Osteoblast (primary cell): ENCODE measurements at places on chromosomes 2 and 18.
A peak's percentile ranks its signal among the peaks of the same experiment; 100 is the strongest.

- DNase-seq, result peak; percentile 100
Observed at GRCh38 chr2:238239863-238240756, at the start of gene HES6. Gene HES6 (minus strand): TSS chr2:238240038. CDS start chr2:238239905, 133 bp downstream.

DNA sequence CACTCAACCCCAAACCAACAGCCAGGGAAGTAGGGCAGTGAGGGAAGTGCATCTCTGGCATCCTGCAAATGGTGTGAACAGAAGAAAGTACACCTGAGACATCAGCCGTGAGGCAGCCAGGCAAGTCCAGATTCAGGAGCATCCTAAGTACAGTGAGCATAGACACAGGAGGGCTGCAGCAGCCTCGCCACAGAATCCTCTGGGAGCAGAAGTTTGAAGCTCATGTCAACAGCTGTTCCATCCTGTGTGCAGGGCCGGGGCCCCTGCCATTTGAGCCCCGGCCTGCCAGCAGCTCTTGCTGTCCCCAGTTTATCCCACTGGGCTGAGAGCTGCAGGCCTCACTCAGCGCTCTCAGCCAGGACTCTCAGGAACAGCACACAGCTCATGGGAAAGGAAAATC is 14.5 kb downstream of the LOXHD1 start:
- no peak for DNase-seq

DNA sequence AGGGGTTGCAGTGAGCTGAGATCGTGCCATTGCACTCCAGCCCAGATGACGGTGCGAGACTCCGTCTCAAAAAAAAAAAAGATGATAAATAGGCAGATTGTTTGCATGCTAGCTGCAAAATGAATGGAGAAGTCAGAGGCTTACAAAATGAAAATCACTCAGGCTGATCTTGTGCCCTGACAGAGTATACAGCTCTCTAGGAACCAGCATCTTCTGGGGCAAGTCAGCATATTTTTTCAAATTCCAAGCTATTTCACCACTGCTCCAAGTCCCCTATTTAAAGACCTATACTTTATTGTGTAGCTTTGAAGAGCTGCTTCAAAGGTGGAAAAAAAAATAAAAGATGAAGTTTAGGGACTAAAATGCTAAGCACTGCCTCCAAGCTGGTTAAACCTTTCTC is 6.1 kb downstream of the E2F6 start:
- DNase-seq, result no peak

GRCh38 chr2:14401873-14402272 is 230.6 kb upstream of the LRATD1 start:
- no peak for DNase-seq

DNA sequence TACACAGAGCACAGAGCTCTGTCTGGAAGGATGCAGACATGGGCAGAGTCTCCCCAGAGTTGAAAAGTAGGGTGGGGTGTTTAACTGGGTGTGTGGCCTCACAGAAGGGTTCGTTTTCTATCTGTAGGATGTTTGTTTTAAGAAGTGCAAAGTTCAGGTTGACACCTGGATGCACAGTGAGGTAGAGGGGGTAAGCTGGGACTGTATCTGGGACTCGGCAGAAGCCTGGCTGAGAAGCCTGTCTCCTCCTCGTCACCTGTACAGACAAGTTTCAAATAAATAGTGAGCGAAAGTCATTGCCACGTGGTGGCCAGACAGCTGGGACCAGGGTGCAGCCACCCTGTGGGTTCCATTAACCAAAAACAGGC is 145.9 kb downstream of the KLHL29 start:
- peak; percentile 68 for DNase-seq
